ENCODE measurements at places on chromosomes 3 and 15. TPM values are rescaled to one million over a fixed set of nuclear protein-coding genes. Genes with fewer than 3 reads are reported as not detected.

CHST2 gene
- total RNA-seq: 53.3 TPM

GRCh38 chr15:45364271-45364670 is 14.1 kb downstream of the GATM start:
- DNase-seq: no peak

GRCh38 chr3:16890597-16891333 is 6.0 kb downstream of the PLCL2 start:
- DNase-seq: no peak

GRCh38 chr3:153866901-153867300 is 254.3 kb upstream of the ARHGEF26 start:
- DNase-seq: no peak

GRCh38 chr3:116153174-116153573 is 292.1 kb downstream of the LSAMP start:
- DNase-seq: peak; percentile 33

DUOX1 gene
- total RNA-seq: 61.7 TPM

ADCY5 gene
- total RNA-seq: 3.2 TPM

GRCh38 chr3:175865724-175866123 is 1006.6 kb downstream of the NAALADL2 start:
- no peak for DNase-seq
